Calu3 (cell line): ENCODE measurements at places on chromosomes 1 and 21. TPM values are rescaled to one million over a fixed set of nuclear protein-coding genes. Genes with fewer than 3 reads are reported as not detected.

DNA sequence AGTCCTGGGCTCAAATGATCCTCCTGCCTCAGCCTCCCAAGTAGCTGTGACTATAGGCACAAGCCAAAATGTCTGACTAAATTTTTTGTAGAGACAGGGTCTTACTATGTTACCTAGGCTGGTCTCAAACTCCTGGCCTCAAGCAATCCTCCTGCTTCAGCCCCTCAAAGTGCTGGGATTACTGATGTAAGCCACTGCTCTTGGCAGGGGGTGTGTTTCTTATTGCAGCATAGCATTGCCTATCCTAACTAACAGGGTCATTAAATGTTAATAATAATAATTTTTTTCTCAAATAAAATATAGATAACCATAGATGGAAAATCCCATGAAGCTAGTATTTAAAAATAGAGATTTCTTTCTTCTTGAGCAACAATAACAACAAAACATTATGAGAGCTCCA is 52.4 kb downstream of the EXO1 start:
- H3K27me3 ChIP-seq = no peaks in the 10 kb centered on the region
- no peaks in the 10 kb centered on the region for H3K4me1 ChIP-seq
- no peak for DNase-seq
- H3K36me3 ChIP-seq = no peaks in the 10 kb centered on the region
- H3K4me3 ChIP-seq = no peak overlapping the region

The KCND3 gene
- 0.07 TPM in 1 of 2 replicates, not detected in the other for total RNA-seq

DNA sequence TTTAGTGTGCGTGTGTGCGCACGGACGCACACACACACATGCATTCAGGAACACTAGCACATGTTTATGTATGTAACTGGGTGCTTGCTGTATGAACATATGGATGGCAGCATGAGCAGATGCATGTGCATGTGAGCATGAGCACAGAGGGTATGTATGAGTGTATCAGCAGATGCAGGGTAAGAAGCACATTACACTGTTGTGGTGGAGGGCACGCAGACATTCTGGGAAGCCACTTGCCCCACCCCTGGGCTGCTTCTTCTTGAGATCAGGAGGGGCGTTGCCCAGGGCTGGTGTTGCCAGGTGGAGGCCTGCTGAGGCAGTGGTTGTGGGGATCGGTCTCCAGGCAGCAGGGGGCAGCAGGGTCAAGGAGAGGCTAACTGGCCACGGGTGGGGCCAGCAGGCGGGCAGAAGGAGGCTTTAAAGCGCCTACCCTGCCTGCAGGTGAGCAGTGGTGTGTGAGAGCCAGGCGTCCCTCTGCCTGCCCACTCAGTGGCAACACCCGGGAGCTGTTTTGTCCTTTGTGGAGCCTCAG is 3.9 kb upstream of the P3R3URF start:
- no peak overlapping the region for H3K4me3 ChIP-seq
- peaks cover 26% of the 10 kb centered on the region for H3K36me3 ChIP-seq
- H3K4me1 ChIP-seq = peaks cover 14% of the 10 kb centered on the region
- H3K27ac ChIP-seq = no peak overlapping the region
- DNase-seq = peak; percentile 85

DNA sequence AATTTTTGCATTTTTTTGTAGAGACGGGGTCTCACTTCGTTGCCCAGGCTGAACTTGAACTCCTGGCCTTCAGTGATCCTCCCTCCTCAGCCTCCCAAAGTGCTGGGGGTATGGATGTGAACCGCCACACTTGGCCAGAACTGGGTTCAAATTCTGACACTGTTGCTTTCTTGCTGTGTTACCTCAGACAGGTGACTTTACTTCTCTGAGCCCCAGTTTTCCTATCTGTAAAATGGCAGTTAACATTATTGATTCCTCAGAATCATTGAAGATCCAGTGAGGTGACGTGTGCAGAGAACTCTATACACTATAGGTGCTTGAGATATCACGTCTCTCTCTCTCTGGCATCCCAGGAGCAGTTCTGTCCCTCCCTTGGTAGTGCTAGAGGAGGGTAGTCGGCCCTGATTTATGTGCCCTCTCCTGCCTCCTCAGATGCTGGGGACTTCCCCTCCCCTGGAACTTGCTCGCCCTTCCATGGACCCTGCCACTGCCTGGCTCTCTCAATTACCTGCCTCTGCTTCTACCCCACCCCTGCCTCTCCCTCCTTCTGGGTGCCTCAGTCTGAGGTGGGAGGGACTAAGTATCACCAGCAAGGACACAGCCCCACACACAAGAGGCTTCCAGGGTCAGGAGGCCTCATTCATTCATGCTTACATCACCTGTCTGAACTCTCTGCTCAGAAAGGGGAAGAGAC is 2.8 kb upstream of the HPCA start:
- peaks cover 29% of the 10 kb centered on the region for H3K4me1 ChIP-seq
- peaks cover 54% of the 10 kb centered on the region for H3K27me3 ChIP-seq
- no peak overlapping the region for H3K4me3 ChIP-seq
- DNase-seq = no peak

DNA sequence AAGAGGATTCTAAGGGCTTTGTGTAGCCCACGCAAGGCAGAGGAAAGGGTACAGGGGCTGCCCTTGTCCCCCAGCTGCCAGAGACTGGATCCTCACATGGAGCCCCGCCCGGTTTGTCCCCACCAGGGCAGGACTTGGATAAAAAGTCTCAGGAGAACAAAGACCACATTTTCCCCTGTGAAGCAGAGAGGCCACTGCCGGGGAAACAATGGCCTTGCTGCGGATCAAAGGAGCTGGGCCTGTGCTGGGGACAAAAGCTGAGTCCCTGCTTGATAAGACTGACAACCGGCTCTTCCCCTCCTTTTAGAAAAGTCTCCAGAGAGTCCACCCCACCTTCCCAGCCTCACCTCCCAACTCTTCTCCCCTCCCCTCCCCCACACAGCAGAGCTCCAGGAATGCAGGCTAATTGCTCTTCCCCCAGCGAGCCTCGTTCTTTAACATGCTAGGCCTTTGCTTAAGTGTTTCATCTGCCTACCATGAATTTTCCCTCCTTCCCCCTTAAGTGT is 142.4 kb downstream of the PLPP3 start:
- H3K27ac ChIP-seq = no peak overlapping the region
